ENCODE measurements at places on chromosomes 5 and 9.

DNA sequence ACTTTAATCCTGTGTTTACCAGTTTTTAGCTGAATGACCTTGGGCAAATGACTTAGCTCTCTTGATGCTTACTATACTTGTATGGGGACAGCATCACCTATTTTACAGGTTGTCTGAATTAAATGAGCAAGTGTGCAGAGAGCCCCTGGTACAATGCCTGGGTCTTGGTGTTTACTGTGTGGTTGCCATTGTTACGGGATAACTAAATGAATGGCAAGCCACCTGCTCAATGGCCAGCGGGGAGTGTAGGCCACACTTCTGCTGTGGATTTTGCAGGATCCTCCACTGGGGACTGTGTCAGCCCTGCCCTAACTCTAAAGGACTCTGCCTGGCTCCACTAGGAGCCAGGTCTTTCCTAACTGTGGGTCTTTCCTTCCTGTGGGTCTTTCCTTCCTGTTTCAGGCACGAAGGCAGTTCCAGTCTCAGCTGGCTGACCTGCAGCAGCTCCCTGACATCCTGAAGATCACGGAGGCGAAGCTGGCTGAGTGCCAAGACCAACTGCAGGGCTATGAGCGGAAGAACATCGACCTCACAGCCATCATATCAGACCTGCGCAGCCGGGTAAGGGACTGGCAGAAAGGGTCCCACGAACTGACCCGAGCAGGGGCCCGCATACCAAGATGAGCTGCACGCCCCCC lies 10.3 kb upstream of the GLE1 start:
- DNase-seq, result peak; percentile 56

DNA sequence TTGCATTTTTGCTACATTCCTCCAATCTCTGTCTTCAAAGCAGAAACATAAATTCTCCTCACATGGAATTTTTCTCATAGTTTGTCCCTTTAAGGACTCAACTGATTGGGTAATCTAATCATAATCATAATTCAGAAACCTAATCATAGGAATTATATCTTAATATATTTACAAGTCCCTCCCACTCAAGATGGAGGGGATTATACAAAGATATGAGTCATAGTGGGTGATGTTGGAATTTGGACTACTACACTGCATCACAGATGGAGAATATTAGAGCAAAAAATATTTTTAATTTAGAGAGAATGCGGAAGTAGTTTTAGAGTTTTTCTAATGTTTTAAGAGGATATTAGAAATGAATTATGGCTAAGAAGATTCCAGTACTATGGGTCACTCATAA lies 1034.0 kb downstream of the DTWD2 start:
- DNase-seq, result no peak

DNA sequence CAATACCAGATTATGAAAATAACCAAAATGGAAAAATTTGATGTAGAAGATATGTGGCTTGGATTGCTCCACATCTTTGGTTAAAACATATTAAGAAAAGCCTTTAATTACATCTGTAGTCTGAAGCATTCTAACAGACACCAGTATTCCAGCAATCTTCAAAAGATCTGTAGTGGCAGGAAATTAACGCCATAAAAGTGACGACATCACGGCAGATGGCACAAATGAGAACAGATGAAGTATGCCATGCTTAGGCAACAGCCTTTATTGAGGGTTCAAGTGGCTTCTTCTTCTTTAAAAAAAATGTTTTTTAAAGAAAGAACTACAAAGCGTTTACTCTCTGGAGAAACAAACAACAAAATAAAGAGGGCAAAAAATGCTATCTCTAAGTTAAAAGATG lies 164.2 kb downstream of the MEF2C start:
- no peak for DNase-seq

GRCh38 chr5:147170603-147171002 lies 64.2 kb upstream of the STK32A start:
- no peak for DNase-seq

DNA sequence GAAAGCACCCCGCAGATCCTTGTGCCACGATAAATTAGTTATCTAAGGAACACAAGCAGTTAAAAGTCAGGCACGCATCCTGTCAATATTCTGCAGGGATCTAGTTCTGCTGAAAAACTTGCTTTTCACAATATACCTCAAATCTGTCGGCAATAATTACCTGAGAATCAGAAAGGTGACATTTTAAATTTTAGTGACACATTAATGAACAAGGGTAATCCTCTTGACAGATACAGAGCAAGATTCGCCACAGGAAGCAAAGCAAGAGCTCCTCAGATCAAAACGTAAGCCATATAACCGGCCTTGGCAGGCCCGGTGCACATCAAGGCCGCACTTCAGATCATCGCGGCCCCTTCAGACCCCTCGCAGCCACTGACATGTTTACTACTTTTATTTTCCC lies 185.7 kb downstream of the ATPSCKMT start:
- no peak for DNase-seq

GRCh38 chr5:169545762-169546161 lies 37.8 kb upstream of the SPDL1 start:
- DNase-seq, result no peak

DNA sequence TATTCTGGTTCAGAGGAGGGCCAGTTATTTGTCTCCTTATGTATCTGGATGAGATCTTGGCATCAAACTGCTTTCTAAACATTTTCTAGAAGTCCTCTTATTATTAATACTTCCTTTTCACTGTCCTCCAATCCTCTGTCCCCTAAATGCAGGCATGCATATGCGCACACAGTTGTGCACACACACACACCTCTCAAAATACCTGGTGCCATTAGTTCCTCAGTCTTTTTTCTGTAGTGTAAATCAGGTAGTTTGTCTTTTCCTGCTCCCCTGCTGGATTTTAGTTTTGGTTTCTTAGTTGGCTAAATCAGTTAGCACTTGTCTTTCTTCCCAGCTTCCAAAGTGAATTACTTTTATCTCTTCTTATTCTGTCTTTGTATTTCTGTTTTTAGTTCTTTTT lies 55.8 kb upstream of the LRRC70 start:
- DNase-seq, result no peak

DNA sequence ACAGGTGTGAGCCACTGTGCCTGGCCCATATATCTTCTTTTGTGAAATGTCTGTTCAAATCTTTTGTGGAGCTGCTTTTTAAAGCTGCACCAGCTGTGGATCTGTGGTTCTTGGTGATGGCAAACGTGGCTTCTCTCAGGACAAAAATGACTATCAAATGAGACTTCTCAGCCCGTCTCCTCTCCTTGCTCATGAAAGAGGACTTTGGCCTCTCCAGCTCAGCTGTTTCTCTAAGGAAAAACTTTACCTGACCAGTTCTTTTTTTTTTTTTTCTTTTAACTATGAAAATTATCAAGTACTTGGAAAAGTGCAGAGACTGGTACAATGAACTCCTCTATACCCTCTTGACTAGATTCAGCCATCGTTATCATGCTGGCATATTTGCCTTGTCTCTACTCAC lies 44.8 kb downstream of the RALGPS1 start:
- DNase-seq, result no peak

GRCh38 chr9:106920701-106921283 lies 57.8 kb downstream of the ZNF462 start:
- DNase-seq, result no peak

DNA sequence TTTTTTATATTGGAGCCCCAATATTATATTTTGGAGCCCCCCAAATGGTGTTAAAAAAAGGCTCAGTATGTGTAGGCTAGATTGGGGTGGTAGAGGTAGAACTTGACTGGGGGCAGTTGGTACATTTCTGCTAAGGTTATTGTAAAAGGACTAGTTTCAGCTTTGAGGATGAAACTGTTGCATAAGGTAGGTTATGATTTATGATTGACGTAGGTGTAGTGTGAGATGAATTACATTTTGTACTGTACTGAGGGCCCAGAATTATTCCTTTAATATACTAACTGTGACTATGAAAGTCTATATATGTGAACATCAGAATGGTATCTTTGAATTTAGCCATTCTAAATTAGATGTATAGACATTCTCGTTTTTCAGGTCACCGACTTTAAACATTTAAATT lies 3.6 kb downstream of the RIC1 start:
- no peak for DNase-seq

GRCh38 chr9:133098871-133099270 lies 22.2 kb downstream of the RALGDS start:
- DNase-seq, result no peak

- no peak for DNase-seq
These were observed 1458.8 kb upstream of the ACO1 start for GRCh38 chr9:30925635-30926034.

DNA sequence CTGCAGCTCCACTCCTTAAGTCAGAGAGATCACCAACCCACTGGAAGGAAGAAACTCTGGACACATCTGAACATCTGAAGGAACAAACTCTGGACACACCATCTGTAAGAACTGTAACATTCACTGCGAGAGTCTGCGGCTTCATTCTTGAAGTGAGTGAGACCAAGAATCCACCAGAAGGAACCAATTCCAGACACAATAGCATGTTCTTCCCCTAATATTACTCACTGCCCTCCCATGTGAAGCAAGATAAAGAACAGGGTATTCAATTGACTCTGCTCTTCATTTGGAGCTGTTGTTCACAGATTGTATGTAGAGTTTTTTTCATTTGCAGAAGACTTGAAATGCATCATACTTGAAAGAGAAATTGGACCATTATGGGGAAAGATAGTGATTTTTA lies 10.8 kb downstream of the SAXO1 start:
- DNase-seq, result no peak
